EH (cell line): ENCODE measurements at places on chromosomes 4 and X.

GRCh38 chr4:55947912-55948725, 626 bp upstream of the CEP135 start:
- peak; percentile 97 for DNase-seq

DNA sequence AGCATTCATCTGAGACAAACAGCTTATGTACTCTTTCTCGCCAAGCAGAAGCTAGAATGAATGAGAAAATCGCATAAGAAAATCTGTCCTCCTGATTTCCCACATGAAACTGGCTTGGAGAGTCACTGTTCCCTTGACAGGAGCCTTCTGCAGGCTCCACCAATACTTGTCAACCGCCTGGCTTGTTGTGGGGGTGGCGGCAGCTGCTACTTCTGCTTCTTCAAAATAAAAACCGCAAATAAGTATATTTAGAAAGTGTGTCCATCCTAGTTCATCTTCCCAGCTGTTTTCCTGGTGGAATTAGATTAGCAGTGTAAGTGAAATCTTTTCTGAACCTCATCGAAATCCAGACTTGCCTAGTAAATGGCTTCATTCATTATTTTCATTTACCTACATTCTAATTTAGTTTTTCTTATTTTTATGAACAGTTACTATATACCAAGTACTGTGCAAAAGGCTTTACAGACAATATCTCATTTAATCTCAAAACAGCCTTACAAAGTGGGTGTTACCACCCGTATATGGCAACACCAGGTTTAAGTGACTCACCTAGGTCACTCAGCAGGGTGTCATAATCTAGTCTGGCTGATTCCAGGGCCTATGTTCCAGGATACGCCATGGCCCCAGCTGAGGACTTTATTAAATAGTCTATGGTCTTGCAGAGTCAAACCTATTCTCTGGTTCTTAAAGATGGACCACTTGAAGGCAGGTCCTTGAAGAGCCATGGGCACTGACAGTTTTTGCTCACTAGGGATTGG, 104.6 kb upstream of the IGFBP7 start:
- no peak for DNase-seq

GRCh38 chr4:182969651-182970279, 52.6 kb upstream of the DCTD start:
- no peak for DNase-seq

- DNase-seq, result no peak
Observed at GRCh38 chr4:74097631-74098426, 1.2 kb downstream of the CXCL2 start.

DNA sequence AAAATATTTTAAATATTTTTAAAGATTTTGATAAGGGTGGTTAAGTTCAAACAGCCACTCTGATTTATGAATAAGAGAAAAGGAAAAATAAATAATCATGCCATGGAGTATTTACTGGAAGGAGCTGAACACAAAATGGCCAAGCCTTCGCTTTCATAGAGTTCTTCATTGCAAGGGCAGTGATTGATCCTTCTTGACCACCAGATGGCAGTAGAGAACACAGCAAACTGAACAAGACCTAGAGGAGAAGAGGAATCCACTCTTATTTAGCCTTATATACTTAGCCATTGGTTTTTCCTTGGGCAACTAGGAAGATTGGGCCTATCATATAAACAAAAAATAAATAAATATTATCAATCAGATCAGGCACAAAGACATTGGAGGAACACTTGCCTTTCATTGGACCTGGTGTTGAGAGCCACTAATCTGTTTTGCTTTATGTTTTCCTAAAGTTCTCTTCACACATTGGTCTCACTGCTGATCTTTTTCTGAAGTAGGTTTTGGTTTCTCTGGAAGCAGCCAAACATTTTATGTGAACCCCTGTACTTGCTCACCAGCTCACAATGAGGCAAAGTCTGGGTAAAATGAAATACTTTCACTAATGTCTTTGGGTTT, 58.1 kb upstream of the PARM1 start:
- peak; percentile 73 for DNase-seq

DNA sequence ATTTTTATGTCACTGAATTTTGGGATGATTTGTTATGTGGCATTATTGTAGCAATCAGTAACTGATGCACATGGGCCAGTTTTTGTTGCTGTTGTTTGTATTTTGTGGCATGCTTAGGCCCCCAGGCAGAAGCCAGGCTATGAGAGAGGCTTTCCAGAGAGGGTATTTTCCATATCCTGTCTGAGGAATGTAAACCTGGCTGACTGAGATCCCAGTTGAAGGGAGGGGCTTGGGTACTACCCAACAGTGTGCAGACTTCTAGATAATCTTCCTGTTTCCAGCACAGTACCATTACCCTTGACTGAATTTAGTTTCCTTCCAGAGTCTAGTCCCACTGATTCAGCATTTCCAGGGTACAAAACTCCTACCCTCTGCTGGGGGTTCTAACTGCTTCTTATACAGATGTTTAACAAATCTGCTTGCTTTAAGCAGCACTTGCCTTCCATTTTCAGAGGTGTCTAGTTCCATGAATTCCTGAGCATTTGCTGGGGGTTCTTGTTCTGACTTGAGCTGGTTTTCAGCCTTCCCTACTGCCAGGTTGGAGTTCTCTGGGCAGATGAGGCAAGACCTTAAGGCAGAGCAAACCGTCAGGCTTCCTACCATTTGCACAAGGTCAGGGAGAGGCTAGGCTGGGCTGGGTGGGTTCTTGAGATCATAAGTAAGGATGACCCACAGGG, 104.7 kb upstream of the EGFL6 start:
- peak; percentile 19 for DNase-seq

DNA sequence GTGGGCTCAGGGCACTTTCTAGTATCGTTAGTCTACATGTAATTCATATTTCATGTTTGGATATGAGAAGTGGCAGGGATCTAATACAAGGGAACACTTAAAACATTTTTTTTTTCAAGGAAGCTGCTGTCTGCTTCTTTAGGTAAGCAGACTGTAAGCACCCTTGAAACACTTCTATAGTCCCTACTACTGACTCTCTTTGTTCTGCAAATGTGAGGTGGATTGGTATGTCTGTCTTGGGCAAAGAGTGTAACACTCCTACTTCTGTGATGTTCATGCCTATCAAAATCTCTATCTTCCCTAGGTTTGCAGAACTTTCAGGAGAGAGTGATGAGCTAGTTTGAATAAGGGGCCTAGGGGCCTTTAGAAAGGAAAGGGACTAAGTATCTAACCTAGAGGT, 93.9 kb downstream of the ZNF330 start:
- DNase-seq, result no peak

DNA sequence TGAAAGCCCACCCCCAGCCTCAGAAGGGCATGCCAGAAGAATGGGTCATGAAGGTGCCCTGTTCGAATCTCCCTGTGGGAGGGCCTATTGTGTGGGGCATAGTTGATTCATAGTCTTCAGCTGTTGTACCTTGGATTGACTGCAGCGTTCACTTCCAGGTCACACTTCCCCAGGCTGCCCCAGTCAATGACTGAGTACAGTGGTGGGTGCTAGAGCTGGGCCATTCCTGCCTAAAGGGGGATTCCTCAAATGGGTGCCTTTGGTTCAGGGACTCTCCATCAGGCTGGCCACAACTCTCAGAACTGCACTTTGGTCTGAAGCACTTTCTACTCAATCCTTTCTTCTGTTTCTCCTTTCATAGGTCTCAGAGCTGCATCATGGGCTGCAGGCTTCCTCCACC, 35.0 kb upstream of the RASGEF1B start:
- no peak for DNase-seq

DNA sequence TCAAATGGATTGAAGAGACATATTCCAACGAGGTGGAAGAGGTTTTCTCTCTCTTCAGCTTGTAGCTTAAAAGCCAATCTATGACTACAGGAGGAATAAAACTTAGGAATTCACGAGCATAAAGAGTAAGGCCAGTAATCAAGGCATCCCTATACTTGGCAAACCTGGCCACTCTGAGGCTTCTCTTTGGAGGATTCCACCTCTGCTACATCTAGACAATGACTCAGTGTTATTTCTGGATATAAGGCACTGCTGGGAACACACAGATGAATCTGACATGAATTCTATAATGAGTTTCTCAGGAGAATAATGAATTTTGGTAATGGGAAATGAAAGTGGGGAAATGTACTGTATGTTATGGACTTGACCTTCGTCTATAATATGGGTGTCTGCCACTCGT, 1015.8 kb upstream of the FTHL17 start:
- DNase-seq, result no peak

DNA sequence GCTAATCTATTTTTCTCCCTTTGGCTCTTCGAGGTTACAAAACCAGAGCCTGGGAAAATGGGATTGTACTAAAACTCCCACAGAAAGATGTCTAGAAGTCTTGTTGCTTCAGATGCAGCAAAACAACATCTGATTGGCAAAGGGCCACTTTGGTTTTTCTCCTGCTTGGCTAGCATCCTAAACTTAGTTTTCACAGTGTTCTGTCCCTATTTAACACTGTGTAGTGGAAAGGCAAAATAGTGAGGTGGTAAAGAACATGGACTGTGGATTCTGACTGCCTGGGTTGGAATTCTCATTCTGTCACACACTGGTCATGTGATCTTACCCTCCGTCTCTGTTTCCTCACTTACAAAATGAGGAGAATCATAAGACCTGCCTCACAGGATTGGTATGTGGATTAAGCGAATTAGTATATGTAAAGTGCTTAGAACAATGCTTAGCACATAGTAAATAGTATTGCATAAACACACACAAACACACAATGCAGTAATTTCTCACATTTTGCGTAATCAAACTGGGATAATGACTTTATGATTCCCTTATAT, 23.5 kb downstream of the TIGD2 start:
- peak; percentile 90 for DNase-seq

GRCh38 chrX:75118296-75118695, 37.8 kb downstream of the ABCB7 start:
- peak; percentile 0 for DNase-seq

GRCh38 chr4:84218031-84218430, 281.1 kb downstream of the NKX6-1 start:
- no peak for DNase-seq

- no peak for DNase-seq
Observed at GRCh38 chrX:40085714-40086113, 12.0 kb downstream of the BCOR start.

- DNase-seq, result no peak
Observed at GRCh38 chr4:40587351-40587750, 42.3 kb downstream of the RBM47 start.

GRCh38 chr4:61067381-61067780, 132.7 kb upstream of the ADGRL3 start:
- no peak for DNase-seq

DNA sequence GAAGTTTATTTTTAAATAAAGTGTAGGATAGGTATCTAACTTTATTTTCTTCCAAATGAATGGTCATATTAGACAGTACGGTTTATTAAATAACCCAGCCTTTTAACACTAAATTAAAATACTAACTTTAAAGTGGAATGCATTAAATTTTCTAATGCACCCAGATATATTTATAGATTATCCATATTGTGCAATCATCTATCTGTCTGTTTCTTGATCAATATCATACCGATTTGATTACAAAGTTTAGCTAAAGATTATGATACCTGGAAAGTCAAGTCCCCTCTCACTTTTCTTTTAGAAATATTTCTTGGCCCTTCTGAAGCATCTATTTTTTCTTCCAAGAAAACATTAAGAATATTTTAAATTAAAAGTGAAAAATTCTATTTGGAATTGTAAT, 124.3 kb upstream of the PDE5A start:
- DNase-seq, result no peak

GRCh38 chr4:165906272-165906671, 33.2 kb downstream of the TLL1 start:
- no peak for DNase-seq

GRCh38 chr4:13032936-13033335, 451.2 kb downstream of the RAB28 start:
- DNase-seq, result no peak

GRCh38 chr4:72786401-72786990, 217.5 kb upstream of the ADAMTS3 start:
- DNase-seq, result peak; percentile 18

DNA sequence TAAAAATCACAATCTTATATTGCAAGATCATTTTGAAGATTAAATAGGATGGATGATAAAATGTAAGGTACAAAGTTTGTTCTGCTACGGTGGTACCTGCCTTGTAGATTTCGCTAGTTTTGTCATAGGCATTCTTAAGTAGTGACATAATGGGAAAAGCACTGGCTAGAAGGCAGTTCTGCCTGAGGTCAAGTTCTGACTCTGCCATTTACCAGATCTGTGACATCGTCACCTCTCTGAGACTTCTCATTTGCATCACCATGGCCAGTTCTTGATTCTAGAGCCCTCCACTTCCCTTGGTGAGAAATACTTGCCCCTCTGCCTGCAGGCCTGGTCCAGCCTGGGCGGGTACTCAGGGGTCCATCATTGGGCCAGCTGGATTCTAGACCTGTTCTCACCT, 85.2 kb downstream of the HS3ST1 start:
- DNase-seq, result no peak

DNA sequence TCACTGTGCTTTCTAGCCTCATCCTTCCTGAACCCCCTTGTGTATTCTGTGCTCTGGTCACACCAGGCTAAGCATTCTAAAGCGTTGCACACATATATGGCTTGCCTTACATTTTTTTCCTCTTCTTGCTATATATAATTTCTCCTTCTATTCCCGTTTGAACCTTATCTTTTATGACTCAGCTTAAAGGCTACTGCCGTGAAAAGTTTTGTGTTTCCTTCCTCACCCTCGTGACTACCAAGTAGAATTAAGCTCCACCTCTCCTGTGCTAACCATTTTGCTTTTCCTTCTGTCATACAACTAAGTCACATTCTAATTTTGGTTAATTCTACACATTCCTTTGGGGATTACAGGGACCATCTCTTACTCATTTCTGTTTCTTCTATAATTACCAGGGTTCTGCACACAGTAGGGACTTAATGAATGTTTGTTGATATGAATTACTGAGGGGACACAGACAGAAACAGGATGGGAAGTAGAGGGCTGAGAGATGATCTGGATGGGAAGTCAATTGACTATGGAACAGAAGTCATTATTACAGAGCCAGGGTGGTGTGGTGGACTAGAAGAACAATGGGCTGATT, 67.1 kb downstream of the DOCK11 start:
- no peak for DNase-seq

DNA sequence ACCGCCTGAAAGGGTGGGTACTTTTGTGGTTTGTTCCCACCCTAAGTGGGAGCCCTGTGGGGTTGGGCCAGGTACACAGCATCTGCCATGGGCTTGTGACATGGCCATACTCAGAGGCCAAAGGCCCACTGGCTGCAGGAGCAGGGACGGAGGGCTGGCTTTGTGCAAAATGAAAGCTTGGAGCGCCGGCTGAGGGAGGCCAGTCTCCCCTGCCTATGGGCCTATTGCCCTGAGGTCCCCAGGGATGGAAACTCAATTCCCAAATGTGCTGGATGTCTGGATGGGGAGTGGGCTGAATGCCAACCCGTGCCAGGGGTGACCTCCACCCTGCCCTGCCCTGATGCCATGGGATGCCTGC, 10.8 kb downstream of the ADRA2C start:
- DNase-seq, result no peak

GRCh38 chr4:89242864-89243732, 64.5 kb downstream of the GPRIN3 start:
- no peak for DNase-seq

- no peak for DNase-seq
Observed at GRCh38 chr4:37858872-37859271, 32.0 kb upstream of the TBC1D1 start.

- DNase-seq, result no peak
Observed at GRCh38 chrX:108541286-108541685, 101.6 kb downstream of the COL4A5 start.

GRCh38 chr4:152727784-152728183, 48.0 kb upstream of the TMEM154 start:
- no peak for DNase-seq
